Activated CD8-positive, alpha-beta memory T cell treated with anti-CD3 and anti-CD28 coated beads for 1 hour (primary cell): ENCODE measurements at places on chromosomes 11 and 22.

DNA sequence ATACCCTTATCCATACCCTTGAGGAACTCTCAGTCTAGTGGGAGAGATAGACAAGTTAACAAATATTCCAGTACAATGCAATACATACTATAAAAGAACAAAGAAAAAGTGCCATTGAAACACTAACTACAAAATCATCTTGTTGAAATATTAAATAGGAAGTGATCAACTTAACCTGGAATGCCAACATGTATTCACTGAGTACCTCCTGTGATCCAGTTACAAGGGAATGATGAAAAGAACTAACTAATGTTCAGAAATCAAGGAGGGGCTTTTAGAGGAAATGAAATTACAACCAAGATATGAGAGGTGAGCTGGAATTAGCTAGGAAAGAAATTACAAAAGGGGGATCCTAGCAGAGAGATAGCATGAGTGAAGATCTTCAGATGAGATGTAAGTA lies 6.2 kb upstream of the FIBIN start:
- no peak for DNase-seq

DNA sequence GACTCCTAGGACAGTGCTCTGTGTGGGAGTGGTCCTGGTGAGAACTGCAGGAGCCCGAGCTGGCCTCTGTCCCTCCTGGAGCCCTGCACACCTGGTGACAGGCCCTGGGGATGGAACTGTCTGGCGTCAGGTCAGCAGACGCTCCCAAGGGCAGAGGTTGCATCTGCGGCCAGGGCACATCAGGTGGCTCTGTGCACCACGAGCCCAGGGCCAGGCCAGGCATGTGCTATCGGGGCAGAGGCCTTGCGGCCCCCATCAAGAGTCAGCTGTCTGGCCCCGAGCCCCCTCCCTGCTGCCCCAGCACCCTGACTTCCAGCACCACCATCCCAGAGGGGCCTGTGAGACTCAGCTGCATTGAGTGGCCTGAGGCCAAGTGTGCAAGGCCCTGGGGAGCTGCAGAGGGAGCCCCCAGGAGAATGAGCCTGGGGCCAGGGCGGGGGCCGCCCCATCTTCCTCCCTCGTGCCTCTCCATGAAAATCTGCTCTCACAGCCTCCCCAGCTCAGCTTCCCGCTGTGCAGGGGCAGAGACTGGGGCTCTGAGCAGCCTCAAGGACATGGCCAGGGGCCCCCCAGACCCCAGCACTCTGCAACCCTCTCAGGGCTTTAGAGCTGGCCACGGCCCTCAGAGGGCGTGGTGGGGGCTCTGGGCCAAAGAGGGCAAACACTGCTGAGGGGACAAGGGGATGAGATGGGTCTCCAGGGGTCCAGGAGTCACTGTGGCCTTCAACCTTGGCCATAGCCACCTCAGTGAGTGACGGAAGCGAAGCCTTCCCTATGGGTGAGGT lies 56.4 kb downstream of the RTL6 start:
- no peak for DNase-seq

GRCh38 chr11:73395297-73396208 lies 19.4 kb downstream of the RELT start:
- DNase-seq: no peak

DNA sequence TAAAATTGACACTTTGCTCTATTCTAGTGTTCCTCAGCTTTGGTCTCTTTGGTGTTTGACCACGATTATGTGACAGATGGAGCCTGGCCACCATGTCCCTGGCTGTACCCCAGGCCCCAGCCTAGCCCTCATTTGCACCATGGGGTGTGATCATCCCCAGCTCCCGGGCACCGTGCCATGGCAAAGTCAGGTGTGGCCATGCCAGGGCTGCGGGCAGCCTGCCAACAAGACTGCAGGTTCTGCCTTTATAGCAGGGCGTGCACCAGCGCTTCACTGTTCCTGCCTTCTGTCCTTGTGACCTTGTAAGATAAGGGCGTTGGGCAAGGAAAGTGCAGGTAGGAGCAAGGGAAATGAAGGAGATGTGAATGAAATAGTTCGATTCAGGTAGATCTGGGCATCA lies 22.4 kb upstream of the APOBEC3A start:
- no peak for DNase-seq

- no peak for DNase-seq
Measured at GRCh38 chr11:124669193-124669592, 4.3 kb downstream of the SIAE start.

DNA sequence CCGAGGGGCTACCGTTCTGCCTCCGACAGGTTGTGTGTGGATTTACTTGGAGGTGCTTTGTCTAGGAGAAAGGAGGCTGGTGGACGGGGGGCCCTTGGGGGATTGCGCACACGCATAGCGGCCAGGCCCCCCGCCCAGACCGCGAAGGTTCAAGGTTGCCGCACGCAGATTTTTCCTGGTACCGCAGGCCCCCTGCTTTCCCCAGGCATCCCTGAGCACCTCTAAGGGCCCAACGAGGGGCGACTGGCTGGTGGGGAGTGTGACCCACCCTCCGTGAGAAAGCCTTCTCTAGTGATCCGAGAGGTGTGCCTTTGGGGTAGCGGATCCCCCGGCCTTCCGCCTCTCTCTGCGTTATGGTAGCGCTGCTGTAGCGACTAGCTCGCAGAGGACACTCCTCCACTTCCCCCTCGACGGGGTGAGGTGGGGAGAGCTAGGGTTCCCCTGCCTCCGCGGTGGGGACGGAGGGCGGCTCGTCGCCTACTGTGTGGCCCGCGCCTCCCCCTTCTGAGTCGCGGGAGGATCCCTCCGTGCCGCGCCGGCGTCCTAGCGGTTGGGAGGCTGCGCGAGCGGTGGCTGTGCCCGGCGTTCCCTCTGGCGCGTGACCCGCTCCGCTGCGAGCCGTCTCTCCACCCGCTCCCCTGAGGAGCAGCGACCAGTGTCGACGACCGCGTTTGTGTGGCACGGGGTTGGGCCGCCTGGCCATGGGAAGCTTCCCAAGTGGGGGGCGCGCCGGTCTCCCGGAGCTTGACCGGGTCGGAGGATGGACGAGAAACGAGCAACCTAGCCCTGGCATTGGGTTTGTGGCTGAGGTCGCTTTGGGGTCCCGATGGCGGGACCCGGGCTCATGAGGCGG lies 3900.0 kb upstream of the OR11H1 start:
- DNase-seq: no peak

GRCh38 chr11:131246663-131247062 lies 123.8 kb upstream of the NTM start:
- DNase-seq: no peak

DNA sequence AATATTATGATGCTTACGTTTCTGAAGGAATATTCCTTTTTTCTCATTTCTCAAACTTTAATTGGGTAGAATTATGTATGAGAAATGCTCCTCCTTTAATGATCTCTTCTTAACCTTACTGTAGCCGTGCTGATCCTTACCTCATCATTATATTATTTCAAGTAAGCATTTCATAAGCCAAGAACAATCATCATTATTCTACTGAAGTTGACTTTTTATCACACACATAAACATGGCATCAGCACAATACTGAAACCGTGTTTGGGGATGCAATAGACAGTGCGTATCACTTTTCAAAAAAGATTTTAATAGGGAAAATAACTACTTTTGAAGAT lies 162.8 kb downstream of the ARHGAP42 start:
- DNase-seq: no peak

- no peak for DNase-seq
Measured at GRCh38 chr11:120295099-120295498, 30.0 kb upstream of the TLCD5 start.

DNA sequence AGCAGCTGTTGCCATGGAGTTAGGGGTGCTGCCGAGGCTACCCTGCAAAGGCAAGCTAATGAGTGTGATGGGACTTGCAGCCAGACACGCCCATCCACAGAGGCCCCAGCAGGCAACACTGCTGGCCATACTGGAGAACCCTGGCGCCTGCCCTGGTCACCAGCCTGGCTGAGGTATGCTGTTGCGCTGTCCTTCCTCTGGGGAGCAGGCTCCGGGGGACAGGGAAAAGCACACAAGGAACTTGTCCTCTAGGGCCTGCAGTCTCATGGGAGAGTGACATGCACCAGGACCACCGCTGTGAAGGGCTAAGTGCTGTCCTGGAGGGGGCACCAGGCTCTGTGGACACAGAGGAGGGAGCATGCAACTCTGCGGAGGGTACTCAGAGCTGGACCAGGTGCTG lies 35.8 kb downstream of the TOM1 start:
- DNase-seq: no peak

GRCh38 chr11:57432149-57432561 lies 5.2 kb upstream of the SLC43A3 start:
- DNase-seq: no peak
